ENCODE measurements at places on chromosomes 1 and 21.

DNA sequence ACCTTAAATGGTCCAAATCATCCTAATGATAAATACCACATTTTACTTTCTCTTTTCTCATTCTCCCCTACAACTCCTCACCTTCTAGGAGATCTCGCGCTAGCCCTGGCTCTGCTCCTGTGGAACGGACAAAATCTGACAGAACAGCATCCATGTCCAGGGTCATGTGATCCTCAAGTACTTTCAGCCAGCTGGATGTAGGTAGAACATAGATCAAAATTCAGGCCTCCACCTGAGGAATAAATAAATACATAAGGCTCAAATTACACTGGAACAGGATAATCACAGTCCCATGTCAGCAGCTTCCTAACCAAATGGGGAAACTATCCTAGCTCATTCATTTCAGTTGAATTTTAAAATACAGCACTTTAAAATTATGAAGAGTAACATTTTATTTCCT is 33.2 kb downstream of the OTUD7B start:
- DNase-seq = no peak

GRCh38 chr1:156801409-156802121 is 15.1 kb downstream of the SH2D2A start:
- no peak for DNase-seq

- no peak for DNase-seq
Measured at GRCh38 chr1:224594360-224594759, 21.8 kb upstream of the CNIH3 start.

DNA sequence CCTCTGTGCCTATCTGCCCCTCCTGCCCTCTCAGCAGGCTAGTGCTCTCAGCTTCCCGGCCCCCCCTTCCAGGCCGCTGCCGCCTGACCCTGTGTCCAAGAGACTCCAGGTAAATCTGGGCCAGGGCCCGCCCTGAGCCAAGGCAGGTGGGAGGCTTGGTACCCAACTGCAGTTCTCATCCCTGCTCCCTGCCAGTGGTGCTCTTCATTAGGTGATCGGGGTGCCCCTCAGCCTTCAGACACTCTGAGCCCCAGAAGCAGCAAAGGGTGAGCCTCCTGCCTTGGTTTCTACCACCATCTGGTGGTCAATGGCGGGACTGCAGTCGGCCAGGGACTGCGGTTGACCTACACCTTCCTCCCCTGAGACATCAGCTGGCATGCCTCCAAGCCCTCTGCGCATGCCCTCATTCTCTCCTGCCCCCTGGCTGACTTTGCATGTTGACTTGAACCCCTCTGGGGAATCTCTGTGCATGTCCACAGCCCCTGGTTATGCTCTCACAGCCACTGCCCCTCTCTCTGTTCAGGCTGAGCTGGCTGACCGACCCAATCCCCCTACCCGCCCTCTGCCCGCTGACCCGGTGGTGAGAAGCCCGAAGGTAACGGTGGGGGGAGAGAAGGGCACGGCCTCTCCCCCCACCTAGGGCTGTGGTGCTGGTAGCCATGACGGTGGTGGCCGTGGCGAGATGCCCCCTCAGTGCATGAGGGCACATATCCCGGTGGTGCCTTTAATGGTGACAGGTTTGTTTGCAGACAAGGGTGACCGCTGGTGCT is 2.0 kb upstream of the EFNA4 start:
- peak; percentile 87 for DNase-seq

DNA sequence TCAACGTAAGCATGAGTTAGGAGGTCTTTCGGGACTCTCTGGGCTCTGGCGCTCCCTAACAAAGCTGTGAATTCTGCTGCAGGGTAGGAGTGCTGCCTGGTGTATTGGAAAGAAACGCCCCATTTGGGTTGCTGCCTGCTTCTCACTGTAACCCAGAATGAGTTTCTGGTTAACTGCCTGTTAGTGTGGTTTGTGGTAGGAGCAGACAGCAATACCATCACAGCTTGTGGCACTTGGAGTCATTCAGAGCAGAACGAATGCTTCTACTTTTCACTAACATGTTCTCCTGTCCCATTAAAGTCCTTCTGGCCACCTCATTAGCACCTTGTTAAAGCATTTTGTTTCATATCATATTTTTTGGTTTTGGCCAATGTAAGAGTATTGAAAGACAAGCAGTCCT is 18.1 kb downstream of the MAP3K7CL start:
- DNase-seq = no peak

DNA sequence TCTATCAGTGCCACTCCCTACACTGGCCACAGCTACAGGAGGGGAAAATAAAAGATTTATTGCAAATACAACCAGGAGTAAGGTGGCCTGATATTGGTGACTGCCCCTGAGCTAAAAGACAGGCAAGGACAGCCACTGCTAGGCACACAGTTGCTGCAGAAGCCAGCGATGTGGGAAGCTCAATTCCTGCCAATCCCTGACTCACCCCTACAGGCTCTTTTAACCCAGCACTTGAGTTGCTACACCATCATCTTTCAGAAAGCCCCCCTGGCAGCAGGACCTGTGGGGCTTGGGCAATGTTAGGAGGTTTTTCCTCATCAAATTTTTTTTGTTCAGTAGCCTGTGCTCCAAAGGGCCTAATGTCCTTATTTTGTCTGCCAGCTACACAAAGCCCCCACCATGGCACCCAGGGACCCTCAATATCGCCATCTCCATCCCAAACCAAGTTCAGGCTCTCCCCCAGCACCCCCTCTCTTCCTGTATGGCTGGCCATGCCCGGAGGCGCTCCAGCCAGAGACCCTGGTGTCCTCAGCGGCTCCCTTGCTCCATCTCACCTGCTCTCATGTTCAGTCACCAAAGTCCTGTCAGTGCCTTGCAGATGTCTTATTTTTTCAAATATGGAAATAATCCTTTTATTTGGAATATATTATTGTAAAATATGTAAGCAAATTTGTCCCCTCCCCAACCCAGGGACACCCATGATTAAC is 13.4 kb downstream of the CLEC20A start:
- DNase-seq = no peak

DNA sequence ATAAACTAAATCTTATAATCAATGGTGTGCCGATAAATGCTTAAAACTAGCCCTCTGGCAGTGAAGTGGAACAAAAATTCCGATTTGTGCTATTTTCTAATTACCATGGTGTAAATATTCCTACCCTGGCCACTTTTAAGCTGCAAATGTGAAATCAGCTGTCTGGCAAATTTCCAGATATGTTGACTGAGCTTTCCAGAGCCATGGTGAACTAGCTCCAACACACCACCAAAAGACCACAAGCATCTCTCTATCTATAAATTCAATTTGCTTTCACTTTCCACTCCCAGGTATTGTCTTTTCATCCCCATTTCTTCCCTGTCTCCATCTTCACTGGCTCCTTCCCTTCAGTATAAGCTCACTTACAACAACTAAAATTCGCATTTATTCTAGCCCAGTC is 152.3 kb upstream of the RGS18 start:
- DNase-seq = no peak

Data from T1000 (cell line).